ENCODE measurements at places on chromosomes 1 and 21. TPM values are rescaled to one million over a fixed set of nuclear protein-coding genes. Genes with fewer than 3 reads are reported as not detected.
A peak's percentile ranks its signal among the peaks of the same experiment; 100 is the strongest.

DNA sequence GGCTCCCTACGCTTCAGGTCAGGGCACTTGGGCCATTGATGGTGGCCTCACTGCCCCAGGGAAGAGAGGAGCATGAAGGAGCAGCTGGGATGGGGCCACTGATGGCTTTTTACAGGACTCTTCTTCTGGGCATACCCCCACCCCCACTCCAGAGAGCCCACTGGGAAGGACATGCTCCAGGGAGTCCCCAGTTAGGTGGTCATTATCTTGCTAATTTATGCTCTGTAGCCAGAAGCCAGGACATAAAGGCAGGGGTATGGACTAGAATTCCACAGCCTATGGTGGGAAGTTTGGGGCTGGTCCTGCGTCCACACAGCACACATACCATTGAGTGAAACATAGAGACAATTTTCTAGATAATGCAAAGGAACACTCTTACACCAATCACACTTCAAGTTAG is 8.8 kb upstream of the GRIK3 start:
- H3K4me3 ChIP-seq: no peak overlapping the region
- no peak for DNase-seq
- no peaks in the 10 kb centered on the region for H3K4me1 ChIP-seq
- no peaks in the 10 kb centered on the region for H3K27me3 ChIP-seq
- H3K36me3 ChIP-seq: no peaks in the 10 kb centered on the region

DNA sequence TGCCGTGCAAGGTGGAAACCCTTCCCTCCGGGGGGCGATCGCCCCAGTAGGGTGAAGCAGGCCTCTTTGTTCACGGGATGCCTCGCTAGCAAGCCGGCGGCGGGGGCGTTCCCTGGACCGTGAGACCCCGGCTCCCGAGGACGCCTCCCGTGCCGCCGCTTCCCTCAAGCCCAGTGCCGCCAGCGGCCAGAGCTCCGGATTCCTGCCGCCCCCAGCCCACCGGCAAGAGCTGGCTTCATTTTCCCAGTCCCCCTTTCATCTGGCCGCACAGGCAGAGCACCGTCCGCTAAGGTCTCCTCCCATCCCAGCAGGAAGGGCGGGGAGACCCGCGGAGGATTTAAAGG is 16.3 kb downstream of the IER5 start:
- H3K4me1 ChIP-seq: peaks cover 44% of the 10 kb centered on the region
- H3K27ac ChIP-seq: peak overlapping the region; percentile 80
- H3K27me3 ChIP-seq: no peaks in the 10 kb centered on the region
- no peak for DNase-seq

- peaks cover 13% of the 10 kb centered on the region for H3K4me1 ChIP-seq
- no peak overlapping the region for H3K27ac ChIP-seq
- DNase-seq: no peak
- no peaks in the 10 kb centered on the region for H3K27me3 ChIP-seq
These were observed 2.0 kb downstream of the TEX46 start for GRCh38 chr1:23013657-23014056.

DNA sequence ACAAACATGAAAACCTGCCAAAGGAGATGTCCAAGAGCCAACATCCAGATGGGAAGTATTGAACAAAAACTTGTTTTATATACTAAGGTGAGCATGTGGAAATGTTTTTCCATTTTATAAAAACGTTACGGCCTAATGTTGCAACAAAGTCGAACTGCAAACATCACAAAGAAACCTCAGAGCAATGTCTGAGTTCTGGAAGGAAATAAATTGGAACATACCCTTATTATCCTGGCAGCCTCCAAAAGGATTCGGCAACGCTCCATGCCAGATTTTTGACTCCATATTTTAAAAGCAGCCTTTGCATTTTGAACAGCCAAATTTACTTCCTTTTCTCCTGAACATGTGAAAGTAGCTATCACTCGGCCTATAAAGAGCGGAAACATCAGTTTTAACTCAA is 3.3 kb downstream of the ALDH9A1 start:
- peaks cover 18% of the 10 kb centered on the region for H3K4me1 ChIP-seq
- DNase-seq: no peak
- H3K27me3 ChIP-seq: no peaks in the 10 kb centered on the region
- no peak overlapping the region for H3K4me3 ChIP-seq
- no peak overlapping the region for H3K27ac ChIP-seq
- H3K36me3 ChIP-seq: peaks cover 2% of the 10 kb centered on the region

GRCh38 chr1:151137789-151138188 is 8.6 kb downstream of the SEMA6C start:
- H3K36me3 ChIP-seq: no peaks in the 10 kb centered on the region
- no peaks in the 10 kb centered on the region for H3K27me3 ChIP-seq
- H3K27ac ChIP-seq: no peak overlapping the region
- no peak for DNase-seq
- no peaks in the 10 kb centered on the region for H3K4me1 ChIP-seq
- no peak overlapping the region for H3K4me3 ChIP-seq

- H3K4me3 ChIP-seq: peak overlapping the region; percentile 93
- H3K4me1 ChIP-seq: peaks cover 40% of the 10 kb centered on the region
- H3K36me3 ChIP-seq: no peaks in the 10 kb centered on the region
- peak; percentile 49 for DNase-seq
- H3K27me3 ChIP-seq: no peaks in the 10 kb centered on the region
These were observed 838 bp upstream of the DISP1 start for GRCh38 chr1:222813866-222814535.

GRCh38 chr1:157360023-157360390 is 192.3 kb downstream of the FCRL5 start:
- H3K27me3 ChIP-seq: peaks cover 7% of the 10 kb centered on the region
- H3K4me1 ChIP-seq: no peaks in the 10 kb centered on the region
- no peak overlapping the region for H3K4me3 ChIP-seq
- no peak overlapping the region for H3K27ac ChIP-seq
- H3K36me3 ChIP-seq: no peaks in the 10 kb centered on the region

DNA sequence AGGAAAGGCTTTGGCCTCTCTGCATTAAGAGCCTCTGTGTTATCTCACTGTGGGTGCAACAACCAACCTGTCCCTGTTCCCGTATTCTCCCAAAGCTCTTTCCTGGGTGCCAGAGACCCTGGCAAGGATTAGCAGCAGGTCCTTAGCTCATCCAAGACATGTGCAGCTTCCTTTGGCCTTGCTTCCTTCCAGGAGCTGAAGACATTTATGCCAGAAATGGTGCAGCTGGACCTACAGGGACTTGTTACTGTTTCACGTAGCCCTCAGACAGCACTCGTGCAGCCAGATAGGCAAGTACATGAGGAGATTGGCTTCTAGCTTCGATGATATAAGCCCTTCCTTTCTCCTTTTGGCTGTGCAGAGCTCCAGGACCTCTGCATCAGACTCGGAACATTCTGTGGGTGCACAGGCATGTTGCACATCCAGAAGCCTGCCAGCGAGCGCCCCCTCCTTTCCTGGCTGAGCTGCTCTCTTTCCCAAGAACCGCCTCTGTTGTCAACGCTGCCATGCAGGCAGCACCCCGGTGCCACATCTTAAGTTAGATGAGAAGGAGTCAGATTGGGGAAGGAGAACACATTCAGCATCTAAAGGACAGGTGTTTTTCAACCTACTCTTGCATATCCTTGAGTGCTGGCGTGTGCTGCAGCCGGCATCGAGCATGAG is 284.5 kb upstream of the PLXNA2 start:
- no peak overlapping the region for H3K27ac ChIP-seq
- no peaks in the 10 kb centered on the region for H3K36me3 ChIP-seq
- peaks cover 4% of the 10 kb centered on the region for H3K27me3 ChIP-seq
- no peak for DNase-seq
- no peaks in the 10 kb centered on the region for H3K4me1 ChIP-seq
- no peak overlapping the region for H3K4me3 ChIP-seq

DNA sequence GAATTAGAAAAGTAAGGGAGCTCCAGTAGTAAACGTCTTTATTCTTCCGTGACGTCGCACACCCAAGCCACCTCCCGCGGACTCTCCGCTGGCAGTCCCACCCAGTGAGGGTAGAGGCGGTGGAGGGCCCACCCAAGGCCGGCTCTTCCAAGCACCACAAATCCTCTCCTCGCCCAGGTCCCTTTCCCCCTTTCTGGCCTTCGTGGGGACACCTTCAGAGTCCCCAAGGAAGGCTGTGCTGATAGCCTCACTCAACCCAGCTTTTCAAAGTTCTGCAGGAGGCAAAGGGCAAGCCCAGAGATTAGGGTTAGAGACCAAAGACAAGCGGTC is 349 bp upstream of the GPN2 start:
- H3K27ac ChIP-seq: peak overlapping the region; percentile 91
- DNase-seq: no peak
- peaks cover 40% of the 10 kb centered on the region for H3K36me3 ChIP-seq
- H3K4me1 ChIP-seq: peaks cover 16% of the 10 kb centered on the region
- no peaks in the 10 kb centered on the region for H3K27me3 ChIP-seq

- no peaks in the 10 kb centered on the region for H3K27me3 ChIP-seq
- no peak overlapping the region for H3K4me3 ChIP-seq
- H3K4me1 ChIP-seq: no peaks in the 10 kb centered on the region
- no peak overlapping the region for H3K27ac ChIP-seq
- DNase-seq: no peak
- H3K36me3 ChIP-seq: no peaks in the 10 kb centered on the region
These were observed 21.8 kb downstream of the VTCN1 start for GRCh38 chr1:117188816-117189437.

DNA sequence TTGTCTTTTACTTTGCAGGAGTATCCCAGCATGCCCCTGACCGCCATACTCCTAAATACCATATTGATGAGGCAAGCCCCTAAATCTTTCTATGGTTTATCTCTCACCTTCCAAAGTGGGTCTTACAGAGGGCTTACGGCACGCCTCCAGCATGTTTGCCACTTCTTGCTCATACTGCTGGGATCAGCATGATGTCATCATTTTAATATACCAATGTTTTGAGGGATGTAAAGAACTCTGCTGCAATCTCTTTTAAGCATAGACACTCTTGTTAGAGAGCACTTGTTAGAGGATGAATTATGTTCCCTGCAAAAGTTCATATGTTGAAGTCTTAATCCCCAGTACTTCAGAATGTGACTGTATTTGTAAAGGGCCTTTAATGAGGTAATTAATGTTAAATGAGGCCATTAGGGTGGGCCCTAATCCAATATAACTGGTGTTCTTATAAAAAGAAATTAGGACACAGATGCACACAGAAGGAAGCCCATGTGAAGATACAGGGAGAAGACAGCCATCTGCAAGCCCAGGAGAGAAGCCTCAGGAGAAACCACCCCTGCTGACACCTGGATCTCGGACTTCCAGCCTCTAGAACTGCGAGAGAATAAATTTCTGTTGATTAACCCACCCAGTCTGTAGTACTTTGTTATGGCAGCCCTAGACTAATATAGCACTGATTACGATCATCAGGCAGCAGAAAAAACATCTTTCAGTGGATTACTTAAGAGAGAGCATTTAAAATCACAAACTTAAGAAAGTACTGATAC is 16.4 kb upstream of the ABCB10 start:
- DNase-seq: no peak
- H3K27me3 ChIP-seq: peaks cover 5% of the 10 kb centered on the region
- H3K4me3 ChIP-seq: no peak overlapping the region

LCE1B gene
- not detected for total RNA-seq

FCRL6 gene
- total RNA-seq: not detected

TMEM82 gene
- not detected for total RNA-seq

KIF26B gene
- total RNA-seq: 6.8 TPM
